Activated CD4-positive, alpha-beta T cell treated with anti-CD3 and anti-CD28 coated beads, Interleukin-2, Interleukin-4, amounts not matched to agents 100 ng/mL and 50 ng/mL, durations not matched to agents 16 hours and 8 hours (primary cell): ENCODE measurements at places on chromosomes 6 and 20.

GRCh38 chr20:10856237-10857015 is 182.6 kb upstream of the JAG1 start:
- DNase-seq = no peak

GRCh38 chr6:17218023-17218748 is 63.0 kb upstream of the RBM24 start:
- no peak for DNase-seq

DNA sequence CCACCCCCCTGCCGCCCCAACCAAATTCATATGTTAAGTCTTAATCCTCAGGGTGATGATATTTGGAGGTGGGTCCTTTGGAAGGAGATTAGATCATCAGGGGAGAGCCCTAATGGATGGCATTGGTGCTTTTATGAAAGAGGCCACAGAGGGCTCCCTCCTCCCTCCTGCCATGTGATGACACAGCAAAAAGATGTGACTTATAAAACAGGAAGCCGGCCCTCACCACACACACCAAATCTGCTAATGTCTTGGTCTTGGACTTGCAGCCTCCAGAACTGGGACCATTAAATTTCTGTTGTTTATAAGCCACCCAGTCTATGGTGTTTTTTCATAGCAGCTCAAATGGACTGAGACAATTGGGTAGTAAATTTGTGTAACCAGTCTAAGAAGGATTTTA is 176.3 kb downstream of the ADGRG6 start:
- peak; percentile 15 for DNase-seq

GRCh38 chr6:127376685-127377084 is 33.3 kb upstream of the ECHDC1 start:
- DNase-seq = no peak

DNA sequence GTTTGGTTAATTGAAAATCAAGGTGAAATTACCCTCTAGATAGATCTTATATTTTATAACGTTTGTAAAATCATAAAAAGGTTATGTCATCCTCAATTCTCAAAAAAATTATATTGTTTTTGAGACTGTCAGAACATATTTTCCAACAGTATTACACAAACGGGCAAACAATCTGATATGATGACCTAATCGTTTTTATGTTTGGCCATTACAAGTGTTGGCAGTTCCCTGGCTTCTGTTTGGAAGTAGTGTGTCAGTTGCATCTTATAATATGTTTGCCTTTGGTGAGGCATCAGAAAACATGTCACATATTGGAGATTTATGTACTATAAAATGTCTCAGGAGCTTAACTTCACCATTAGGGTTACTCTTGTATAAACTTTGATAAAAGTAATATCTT is 308.1 kb upstream of the EPHA7 start:
- DNase-seq = no peak

DNA sequence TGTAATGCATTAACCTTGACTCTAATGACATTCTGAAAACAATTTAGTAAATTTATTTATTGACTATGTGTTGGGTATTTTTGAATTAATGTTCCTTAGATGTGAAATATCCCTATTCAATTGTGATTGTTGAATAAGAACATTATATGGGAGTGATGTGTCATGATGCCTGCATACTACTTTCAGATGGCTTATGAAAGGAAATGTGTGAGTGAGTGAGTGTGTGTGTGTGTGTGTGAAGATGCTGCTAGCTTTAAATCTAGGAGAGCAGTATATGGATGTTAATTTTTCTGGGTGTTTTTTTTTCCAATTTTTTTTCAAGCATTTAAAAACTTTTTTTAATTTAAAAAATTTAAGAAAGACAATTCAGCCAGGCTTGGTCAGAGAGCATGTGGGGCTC is 32.5 kb upstream of the NT5E start:
- no peak for DNase-seq

DNA sequence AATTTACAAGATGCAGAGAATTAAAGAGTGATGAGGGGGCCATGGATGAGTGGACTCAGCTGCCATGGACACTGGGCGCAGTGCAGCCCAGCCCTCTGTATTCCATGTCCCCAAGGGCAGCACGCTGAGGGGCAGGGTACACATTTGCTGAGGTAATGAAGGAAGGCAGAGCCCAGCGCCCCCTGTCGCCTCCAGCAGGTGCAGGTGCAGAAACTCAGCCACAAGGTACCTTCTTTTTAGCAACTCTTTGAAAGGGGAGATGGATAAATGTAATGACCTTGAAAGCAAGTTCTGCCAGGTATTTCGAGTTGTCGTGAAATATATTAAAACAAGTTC is 7.1 kb downstream of the CD93 start:
- DNase-seq = no peak

- no peak for DNase-seq
These were observed 112.0 kb upstream of the SRSF6 start for GRCh38 chr20:43345676-43346075.

GRCh38 chr6:28303570-28303969 is 22.2 kb downstream of the PGBD1 start:
- DNase-seq = peak; percentile 1

- no peak for DNase-seq
These were observed 16.9 kb upstream of the SLC22A16 start for GRCh38 chr6:110493253-110493800.

- no peak for DNase-seq
These were observed 43.8 kb downstream of the ADAT2 start for GRCh38 chr6:143406673-143407072.

GRCh38 chr6:125307964-125308615 is 6.3 kb upstream of the HDDC2 start:
- peak; percentile 25 for DNase-seq

DNA sequence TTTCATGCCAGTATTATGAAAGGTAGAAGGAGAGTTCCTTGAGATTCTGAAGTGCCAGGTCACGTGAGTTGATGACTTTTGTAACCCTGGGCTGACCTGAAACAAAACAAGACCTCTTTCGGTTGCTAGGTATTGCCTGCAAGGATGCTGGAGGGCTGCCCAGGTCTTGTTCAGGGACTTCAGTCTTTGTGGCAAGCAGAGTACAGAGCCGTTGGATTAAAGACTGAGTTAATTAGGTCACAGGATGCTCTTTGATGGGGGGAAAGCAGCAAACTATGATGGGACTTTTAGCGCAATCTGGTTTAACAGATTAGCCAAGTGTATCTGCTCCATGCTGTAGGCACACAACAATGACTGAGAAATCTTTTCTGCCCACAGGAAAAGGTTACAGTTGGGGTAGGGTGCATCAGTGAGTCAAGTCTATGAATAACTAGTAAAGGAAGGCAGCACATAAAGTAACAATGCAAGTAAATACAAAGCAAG is 12.8 kb upstream of the ELOVL5 start:
- peak; percentile 72 for DNase-seq

DNA sequence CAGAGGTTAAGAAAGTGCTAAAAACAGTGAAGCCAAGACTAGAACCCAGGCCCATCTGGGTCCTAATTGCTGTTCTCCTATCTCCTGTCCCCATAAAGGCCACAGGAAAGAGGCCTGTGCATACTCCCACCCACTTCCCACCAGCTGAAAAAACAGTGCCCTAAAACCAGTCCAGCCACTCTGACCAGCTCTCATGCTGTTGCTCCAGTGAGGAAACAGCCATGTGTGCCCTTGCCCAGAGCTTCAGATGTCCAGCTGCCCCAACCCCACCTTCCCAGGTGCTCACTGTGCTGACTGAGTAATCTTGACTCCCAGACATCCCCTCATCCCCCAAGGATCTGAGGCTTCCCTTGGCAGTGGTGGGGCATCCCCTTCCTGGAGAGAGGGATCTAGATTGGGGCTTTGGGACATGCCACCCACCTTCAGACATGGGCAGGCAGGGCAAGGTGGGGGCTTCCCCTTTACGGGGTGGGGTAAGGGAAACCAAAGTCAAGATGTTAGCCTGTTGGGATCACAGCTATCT is 28.7 kb downstream of the KCNK5 start:
- DNase-seq = no peak

DNA sequence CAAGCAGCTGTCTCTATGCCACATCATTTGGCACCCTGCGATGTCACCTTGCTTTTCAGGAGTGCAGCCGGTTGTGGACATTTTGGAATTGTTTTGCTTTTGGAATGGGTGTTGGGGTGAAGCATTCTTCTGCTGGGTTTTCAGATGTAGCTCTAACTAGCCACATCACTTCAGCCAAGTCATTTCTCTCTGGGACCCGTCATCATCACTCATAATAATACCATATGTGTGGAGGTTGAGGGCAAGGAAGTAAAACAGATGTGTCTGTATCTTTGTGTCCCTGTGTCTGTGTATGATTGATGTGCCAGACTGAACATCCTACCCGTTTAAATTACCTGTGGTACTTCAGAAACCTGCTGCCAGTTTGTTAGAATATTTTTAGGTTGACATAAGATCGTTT is 49.5 kb upstream of the TULP4 start:
- peak; percentile 63 for DNase-seq

- no peak for DNase-seq
These were observed 190.4 kb downstream of the PRL start for GRCh38 chr6:22106451-22106850.

GRCh38 chr6:160933256-160933655 is 58.3 kb upstream of the MAP3K4 start:
- DNase-seq = no peak

DNA sequence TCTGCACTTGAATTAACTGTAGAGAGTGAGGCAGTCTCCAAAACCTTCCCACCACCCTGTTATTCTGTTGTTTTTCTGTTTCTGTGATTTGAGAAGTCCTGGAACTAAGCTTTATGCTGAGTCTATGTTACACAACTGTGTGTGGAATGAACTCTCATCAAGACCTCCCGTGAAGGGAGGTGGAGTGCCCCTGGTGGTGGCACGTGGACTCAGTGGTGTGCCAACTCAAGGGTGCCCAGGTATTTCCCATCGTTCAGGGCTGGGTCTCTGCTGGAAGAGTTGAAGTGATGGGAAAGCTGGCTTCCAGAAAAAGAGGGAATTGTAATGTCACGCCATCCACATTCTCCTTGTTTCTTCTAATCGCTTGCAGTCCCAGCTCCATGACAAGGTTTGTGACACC is 374.2 kb downstream of the SMOC2 start:
- DNase-seq = no peak

DNA sequence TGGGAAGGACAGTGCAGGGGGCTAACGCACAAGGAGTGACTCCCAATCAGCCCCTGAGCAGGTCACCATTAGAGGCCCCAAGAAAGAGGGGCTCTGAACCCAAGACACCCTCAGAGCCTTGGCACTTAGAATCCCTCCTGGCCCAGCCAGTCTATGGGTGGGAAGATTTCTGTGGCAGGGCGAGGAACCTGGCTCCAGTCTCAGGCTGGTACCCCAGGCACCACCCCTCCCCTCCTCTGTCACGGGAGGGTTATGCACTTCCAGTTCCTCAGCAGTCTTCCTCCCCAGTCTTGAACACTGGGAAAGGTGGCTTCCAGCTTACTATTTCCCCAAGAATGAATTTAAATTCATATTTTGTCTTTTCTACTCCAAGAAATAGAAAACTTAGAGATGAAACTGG is 27.6 kb upstream of the SSTR4 start:
- DNase-seq = no peak

GRCh38 chr20:13492001-13492481 is 146.7 kb downstream of the TASP1 start:
- no peak for DNase-seq

GRCh38 chr6:150654608-150655007 is 54.9 kb downstream of the PLEKHG1 start:
- DNase-seq = no peak

DNA sequence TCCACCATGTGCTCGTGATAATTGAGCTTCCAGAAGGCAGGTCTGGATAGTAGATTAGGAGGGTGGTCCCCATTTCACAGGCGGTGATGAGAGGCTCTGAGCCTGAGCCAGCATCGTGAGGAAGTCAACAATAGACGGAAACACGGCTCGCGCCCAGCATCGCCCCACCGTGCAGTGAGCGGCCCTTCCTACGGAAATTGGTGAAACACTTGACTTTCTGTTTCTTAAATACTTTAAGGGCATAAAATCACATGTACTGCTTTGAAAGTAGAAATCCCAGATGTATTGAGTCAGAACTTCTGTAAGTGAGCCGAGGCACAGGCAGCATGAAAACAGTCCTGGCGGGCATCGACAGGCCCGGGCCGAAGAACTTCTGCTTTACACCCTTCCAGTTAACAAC is 4.3 kb upstream of the KIF25 start:
- no peak for DNase-seq

DNA sequence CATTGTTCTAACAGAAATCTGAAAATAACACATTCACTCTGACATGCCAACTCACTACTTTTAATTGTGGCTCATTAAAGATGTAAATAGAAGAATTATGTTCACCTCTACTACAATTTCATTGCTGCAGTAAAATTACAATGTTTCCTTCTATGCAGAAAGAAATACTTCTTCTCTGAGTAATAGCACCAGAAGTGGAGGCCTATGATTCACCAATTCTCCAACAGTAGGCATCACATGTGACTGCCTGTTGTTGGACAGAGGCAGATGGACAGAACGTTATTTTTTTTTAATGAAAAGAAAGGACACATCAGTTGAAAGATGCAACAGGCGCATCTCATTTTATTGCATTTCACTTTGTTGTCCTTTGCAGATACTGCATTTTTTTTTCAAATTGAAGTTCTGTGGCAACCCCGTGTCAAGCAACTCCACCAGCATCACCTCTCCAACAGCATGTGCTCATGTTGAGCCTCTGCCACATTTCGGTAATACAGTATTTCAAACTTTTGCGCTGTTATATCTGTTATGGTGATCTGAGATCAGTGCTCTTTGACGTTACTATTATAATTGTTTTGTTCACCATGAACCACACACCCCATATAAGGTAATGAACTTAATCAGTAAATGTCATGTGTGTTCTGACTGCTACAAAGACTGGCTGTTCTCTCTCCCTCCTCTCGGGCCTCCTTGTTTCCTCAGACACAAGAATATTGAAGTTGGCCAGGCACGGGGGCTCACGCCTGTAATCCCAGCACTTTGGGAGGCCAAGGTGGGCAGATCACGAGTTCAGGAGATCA is 121.4 kb downstream of the ATXN1 start:
- DNase-seq = no peak

DNA sequence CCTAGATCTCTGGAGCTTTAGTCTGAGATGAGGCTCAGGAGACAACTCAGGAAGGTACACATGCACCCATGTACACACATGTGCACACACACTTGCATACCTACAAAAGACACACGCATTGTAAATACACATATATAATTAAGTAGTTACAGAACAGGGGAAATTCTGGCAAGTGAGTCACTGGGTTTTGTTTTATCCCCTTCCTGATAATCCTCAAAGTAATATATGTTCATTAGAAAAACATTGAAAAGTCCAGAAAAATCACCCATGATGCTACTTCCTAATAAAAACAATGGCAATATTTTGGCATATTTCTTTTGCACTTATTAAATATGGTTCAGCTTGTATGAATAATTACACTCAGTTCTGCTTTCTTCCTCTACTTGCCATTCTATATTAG is 115.3 kb upstream of the ECI2 start:
- DNase-seq = no peak
